GM03348 (cell line): ENCODE measurements at places on chromosomes 16 and 17.
A peak's percentile ranks its signal among the peaks of the same experiment; 100 is the strongest.

GRCh38 chr17:59366773-59367656 lies 35.6 kb downstream of the YPEL2 start:
- DNase-seq, result peak; percentile 65

DNA sequence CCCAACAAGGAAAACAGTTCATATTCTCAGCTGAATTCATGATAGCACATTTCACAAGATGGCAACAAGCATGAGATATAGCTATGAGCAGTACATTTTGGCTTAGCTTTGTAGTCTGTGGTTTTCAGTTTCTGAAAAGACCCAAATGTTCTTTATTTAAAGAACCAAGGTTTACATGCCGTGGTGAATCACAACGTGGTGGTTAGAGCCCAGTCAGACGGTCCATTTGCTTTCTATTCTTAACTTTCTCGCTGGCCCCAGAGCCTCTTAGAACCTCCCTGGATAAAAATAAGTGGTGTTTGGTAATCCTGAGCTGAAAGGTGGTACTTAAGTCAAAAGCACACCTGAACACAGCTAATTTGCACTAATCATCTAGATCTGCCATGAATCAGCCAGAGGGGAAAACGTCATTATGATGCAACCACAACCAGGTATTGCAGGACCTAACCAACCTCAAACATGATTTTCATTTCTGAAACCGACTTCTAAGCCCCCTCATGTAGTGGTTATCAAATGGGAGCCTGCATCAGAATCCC lies 18.6 kb upstream of the HAPSTR1 start:
- DNase-seq, result peak; percentile 75

- DNase-seq, result no peak
Measured at GRCh38 chr16:7644811-7645210, 312.2 kb downstream of the RBFOX1 start.

DNA sequence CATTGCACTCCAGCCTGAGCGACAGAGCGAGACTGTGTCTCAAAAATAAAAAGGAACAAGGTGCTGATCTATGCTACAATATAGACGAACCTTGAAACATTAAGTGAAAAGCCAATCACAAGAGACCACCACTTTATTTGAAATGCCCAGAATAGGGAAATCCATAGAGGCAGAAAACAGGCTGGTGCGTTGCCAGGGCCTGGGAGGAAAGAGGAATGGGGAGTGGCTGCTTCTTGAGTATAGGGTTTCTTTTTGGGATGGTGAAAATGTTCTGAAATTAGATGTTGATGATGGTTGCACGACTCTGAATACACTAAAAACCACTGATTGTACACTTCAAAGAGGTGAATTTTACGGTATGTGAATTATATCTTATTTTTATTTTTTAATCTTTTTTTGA lies 20.3 kb upstream of the GLIS2 start:
- DNase-seq, result no peak

- no peak for DNase-seq
Measured at GRCh38 chr17:50904518-50905459, 38.6 kb upstream of the TOB1 start.

DNA sequence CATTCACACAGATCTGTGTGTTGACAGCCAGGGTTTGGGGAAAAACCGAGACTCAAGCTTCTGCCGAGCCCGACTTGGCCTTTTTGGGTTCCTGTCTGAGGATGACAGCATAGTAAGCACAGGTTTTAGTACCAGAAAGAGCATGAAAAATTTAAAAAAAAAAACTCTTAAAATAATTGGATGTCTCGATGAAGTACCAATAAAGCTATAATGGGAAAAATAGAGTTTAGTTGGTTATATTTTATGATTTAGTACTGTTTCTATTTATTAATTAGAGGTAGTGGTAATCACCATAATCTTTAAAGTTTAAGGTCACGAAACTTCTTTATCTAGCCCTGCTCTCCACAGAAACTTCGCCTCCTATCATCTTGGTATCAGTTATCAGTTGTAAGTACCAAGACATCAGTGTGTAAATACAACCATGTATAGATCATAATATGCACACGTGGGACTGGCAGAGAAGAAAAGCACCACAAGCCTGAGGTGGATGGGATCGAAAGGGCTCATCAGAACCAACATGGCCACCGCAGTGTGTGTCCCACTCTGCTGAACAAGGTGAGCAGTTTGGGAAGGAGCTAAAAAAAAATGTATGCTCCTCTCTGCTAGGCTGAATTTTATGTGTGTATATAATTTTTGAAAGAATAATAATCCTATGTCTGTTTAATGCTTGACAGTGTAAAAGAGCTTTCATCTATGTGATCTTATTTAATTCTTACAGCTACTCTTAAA lies 14.4 kb upstream of the EEF2K start:
- DNase-seq, result no peak

DNA sequence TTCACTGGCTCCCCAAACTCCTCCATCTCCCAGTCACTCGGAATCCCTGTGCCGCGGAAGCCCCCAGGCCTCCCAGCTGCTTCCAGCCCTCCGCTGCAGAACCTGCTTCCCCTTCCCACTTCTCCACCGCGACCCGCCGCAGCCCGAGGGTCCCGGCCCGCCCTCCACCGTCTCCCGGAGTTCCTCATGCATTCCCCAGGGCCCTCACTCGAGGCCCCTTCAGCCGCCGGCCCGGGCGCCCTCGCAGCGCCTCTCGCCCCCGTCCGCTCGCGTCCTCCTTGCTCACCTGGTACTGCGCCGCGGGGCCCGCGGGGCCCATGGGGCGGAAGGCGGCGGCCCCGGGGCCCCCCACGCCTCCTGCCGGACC lies 329 bp downstream of the SMARCD2 start:
- DNase-seq, result no peak

GRCh38 chr16:58102665-58103392 lies 26.4 kb downstream of the CFAP20 start:
- no peak for DNase-seq

DNA sequence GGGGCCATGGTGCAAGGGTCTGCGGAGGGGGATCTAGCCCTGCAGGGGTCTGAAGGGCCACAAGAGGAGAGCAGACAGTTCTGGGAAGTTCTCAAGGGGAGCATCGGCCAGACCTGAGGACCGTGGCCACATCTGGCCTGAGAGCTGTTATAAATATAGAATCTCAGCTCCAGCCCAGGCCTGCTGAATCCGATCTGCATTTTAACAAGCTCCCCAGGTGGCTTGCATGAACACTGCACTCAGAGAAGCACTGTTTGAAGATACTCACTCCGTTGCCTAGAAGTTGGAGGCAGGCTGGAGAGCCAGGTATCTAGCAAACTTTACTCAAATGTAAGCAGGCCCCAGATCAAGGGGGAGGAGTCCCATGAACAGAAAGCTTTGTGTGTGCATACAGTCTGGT lies 61.3 kb downstream of the NKD1 start:
- no peak for DNase-seq

GRCh38 chr16:70703041-70703834 lies 17.4 kb upstream of the MTSS2 start:
- peak; percentile 87 for DNase-seq

- no peak for DNase-seq
Measured at GRCh38 chr17:48645639-48646182, 19.6 kb upstream of the HOXB9 start.

- no peak for DNase-seq
Measured at GRCh38 chr16:57413301-57413730, 8.7 kb downstream of the CCL17 start.

- no peak for DNase-seq
Measured at GRCh38 chr17:45639297-45639849, 144.7 kb upstream of the CRHR1 start.

GRCh38 chr16:20812510-20812909 lies 6.2 kb downstream of the REXO5 start:
- no peak for DNase-seq

GRCh38 chr17:9306086-9306485 lies 269.5 kb downstream of the STX8 start:
- no peak for DNase-seq

GRCh38 chr17:81025741-81026129 lies 9.2 kb upstream of the BAIAP2 start:
- DNase-seq, result peak; percentile 59

GRCh38 chr17:75300280-75300679 lies 11.0 kb upstream of the SLC25A19 start:
- no peak for DNase-seq

DNA sequence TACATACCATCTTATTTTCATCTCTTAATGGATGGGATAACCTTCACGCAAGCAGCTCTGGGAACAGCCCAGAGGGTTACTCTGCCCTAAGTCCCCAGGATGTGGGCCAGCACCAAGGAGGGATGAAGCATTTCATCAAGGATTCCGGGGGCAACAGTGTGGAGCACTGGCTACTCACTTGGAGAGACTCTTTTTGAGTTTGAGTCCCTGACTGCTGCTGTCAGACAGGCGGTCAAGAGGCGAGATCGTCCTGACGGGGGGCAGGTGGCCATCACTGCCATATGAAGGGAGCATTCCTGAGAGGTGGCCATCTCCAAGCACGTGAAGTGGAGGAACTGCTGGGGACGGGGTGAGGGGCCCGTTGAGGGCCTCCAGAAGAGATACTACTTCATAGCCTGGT lies 18.1 kb upstream of the FOXJ1 start:
- DNase-seq, result no peak

- DNase-seq, result no peak
Measured at GRCh38 chr16:82146957-82147356, 23.1 kb downstream of the MPHOSPH6 start.

- DNase-seq, result no peak
Measured at GRCh38 chr16:10972108-10972818, 27.9 kb downstream of the CLEC16A start.

GRCh38 chr16:58464047-58464915 lies 35.7 kb upstream of the NDRG4 start:
- peak; percentile 53 for DNase-seq

DNA sequence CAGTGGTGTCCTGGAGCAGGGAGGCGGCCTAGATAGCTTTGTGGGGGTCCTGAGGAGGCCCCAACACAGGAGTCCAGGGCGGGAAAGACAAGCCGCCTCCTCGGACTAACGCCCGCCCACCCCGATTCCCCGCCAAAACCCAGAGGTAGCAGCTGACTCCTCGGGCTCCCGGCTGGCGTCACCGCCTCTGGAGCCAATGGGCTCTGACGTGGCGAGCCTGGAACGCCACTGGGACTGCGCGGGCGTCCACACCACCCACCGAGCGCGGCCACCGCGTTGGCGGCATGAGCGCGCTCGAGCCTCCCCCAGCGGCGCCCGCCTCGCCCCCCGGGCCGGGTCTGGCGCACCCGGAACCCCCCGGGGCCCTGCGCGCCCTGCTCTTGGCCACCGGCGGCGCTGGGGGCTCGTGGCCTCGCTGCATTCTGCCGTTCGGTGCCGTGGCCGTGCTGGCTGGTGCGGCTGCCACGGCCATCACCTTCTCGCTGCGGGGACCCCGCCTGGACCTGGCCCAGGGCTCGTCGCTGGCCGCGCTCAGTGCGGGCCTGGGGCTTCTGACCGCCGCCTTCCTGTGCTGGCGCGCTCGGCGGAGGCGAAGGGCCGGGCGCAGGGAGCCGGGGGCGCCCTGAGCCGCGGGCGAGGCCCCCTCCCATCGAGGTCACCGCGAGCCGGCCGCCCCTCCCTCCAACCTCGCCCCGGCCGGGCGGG lies 3.4 kb upstream of the NTN3 start:
- peak; percentile 89 for DNase-seq

GRCh38 chr16:53559270-53559951 lies 56.4 kb upstream of the AKTIP start:
- DNase-seq, result no peak

GRCh38 chr16:27723711-27724481 lies 174.0 kb downstream of the KATNIP start:
- no peak for DNase-seq

- DNase-seq, result no peak
Measured at GRCh38 chr17:28518132-28518531, 12.0 kb downstream of the FOXN1 start.
